ENCODE measurements at places on chromosomes 16 and 17.

GRCh38 chr17:80694992-80695912, 150.6 kb downstream of the RPTOR start:
- no peak for DNase-seq

DNA sequence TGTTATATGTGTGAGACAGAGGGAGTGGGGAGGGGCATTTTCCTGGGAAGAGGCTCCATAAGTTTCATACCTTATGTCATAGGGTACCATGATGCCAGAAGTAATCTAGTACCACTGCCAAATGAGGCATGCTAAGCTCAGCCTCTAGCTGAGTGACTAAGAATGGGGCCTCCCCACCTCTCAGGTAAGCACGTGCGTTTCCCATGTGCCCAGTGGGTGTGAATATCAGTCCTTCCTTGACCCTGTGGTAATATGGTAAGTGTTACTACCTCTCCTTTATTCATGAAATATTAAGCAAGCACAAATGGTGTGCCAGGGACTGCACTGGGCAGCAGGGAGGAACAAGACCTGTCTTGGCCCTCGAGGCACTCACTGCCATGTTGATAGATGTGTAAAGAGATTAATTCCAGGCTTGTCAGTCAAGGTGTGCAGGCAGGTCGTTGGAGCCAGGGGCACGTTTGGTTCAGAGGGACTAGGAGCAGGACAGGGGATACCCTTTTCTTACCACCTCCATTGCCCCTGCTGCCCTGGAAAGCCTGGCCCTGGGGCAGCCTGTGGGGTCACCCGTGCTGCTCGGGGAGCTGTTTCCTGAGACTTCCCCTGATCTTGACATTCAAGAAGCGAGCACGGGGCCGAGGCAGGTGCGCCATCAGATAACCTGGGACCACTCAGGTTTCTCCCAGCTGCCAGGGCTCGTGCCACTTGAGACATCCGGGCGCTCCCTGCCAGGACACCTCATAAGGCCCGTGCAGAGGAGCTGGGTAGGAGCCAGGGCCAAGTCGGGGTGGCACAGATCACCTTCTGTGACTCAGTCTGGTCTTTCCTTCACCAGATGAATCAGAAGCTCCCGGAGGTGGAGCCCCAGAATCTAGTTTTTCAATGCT, 8.8 kb downstream of the RSAD1 start:
- DNase-seq, result no peak

- DNase-seq, result no peak
Observed at GRCh38 chr16:48225456-48225855, 18.6 kb upstream of the LONP2 start.

DNA sequence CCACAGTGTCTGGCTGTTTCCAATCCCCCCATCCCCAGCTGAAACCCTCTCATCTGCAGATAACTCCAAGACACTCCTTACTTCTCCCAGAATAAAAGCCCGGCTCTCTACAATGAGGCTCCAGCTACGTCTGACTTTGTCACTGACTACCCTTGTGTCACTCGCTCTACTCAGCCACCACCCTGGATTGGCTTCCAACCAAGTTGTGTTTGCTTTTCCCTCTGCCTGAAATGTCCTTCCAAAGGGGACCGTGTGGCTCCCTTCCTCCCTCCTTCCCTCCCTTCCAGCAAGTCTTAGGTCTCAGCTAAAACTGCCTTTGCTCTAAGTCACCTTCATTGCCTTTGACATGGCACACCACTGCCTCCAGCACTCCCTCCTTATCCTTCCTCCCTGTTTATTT, 42.8 kb downstream of the CDH1 start:
- DNase-seq, result no peak

GRCh38 chr17:17892009-17892408, 55.2 kb upstream of the SREBF1 start:
- DNase-seq, result no peak

DNA sequence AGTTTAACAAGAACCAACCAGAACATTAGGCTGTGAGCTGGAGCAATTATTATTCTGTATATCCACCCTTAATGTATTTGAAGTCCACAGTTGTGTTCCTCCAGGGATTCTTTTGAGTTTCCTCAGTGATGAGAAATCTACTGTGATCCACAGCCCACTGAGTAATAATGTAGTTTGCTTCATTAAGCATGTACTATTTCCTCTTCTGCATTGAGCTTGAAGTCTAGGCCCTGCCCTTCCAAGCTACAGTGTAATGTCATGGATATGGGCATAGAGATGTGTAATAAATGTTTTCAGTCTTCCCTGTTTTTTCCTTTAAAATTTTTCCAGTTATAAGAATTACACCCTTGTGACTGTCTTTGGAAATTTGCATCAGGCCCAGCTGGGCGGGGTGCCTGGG, 36.4 kb upstream of the SLC12A3 start:
- DNase-seq, result no peak

DNA sequence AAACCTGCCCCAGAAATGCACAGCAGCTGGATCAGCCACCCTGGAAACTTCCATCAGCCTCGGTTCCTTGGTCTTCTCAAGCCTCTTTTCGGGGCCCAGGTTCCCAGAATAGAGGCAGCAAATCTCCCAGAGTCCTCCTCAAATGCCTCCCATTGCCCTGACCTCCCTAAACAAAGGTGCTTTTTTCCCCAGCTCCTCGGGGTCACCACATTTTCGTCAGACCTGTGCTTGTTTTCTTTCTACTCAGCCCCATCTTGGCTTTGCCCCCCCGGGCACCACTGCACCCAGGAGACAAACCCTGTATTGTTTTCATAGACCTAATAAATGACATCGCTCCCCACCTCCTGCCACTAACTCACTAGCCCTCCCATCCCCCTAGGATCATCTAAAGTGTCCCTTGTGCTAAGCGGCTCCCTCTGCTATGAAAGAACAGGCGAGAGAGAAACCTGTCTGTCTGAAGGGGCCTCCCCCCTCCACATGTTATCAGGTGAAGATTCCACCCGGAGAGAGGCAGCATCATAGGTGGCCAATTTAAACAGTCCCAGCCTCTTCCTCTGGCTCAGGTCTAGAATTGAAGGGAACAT, 451.1 kb downstream of the SOX9 start:
- no peak for DNase-seq
